ENCODE measurements at places on chromosomes 7 and 10. TPM values are rescaled to one million over a fixed set of nuclear protein-coding genes. Genes with fewer than 3 reads are reported as not detected.

DNA sequence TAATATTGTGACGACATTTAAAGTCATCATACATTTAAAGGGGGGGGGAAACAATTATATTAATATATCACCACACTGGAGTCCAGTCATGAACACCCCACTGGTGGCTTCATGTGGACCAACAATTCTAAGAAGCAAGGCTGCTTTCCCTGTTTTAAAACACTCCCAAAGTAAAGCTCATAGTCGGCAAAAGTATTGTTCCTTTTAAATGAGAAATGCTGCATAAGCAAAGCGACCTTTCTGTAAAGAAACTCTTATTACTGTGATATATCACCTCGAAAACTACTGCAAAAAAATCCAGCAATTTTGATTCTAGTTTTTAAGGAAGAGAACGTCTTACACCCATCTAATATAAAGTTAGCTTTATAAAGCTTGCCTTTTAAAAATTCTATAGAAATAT lies 112.8 kb downstream of the DOCK4 start:
- DNase-seq: no peak

Gene TMEM130
- 0.06 TPM for total RNA-seq

DNA sequence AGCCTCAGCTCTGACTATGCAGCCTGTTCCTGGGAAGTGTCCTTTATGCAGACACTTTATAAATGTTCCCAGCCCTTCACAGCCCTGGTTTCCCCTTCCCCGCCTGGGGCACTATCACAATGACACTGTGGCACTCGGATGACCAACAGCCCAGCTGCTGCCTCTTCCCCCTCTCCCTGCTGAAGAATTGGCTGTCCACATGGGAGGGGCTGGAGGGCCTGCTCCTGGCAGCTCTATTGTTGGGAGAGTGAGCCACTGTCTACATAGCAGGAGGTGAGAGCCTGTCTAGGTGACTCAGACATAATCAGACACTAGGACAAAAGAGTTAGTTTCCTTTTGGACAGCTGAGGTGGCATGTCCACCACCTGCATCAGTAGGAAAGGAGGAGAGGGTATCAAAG lies 437.5 kb downstream of the PLXNA4 start:
- no peak for DNase-seq

Gene MOGAT3
- total RNA-seq: not detected

DNA sequence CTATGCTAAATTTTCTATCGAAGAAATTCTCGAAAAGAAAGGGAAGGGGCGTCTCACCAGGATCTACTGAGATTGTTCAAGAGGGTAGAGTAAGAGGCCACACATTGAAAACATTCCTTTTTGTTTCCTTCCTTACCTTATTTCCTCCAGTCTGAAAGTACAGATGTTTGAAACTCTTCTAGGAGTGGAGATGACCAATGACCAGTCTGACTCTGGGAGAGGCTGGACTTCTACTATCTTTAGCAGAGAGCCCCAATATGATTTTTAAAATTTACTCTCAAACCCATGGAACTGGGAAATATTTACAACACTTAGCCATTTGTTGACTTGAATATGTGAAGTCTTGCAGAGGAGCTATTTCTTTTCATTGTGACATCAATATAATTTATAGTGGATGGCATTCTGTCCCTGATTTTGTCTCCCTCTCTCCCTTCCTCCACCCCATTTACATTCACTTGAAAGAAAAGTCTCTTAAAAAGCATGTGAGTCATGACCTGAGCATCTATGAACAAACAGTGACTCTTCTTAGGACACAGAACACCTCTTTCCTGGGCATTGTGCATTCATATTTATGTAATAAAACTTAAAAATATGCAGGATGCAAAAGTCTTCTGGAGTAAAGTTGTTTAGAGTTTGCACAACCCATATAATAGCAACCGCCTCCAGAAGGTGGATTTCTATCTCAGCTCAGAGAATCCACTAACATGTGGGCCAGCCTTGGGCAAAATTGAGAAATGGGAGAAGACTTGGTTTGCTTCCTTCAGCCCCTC lies 31.2 kb upstream of the BMPER start:
- DNase-seq: peak; percentile 93

DNA sequence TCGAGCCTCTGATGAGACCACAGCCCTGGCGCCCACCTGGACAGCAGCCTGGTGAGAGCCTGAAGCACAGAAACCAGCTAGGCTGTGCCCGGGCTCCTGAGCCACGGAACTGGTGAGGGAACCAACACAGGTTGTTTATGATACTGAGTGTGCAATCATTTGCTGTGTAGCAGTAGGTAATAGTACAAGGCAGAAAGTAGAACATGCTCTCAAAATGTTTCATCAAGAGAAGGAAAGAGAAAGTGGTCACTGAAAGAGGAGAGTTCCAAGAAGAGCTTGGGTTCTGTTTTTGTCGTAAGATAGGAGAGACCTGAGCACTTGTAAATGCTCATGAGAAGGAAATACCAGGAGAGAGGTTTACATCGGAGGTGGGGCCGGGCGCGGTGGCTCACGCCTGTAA lies 208.2 kb downstream of the FAM107B start:
- DNase-seq: no peak

Gene RAPGEF5
- 0.06 TPM for total RNA-seq

Gene LRRN3
- 0.69 TPM for total RNA-seq

DNA sequence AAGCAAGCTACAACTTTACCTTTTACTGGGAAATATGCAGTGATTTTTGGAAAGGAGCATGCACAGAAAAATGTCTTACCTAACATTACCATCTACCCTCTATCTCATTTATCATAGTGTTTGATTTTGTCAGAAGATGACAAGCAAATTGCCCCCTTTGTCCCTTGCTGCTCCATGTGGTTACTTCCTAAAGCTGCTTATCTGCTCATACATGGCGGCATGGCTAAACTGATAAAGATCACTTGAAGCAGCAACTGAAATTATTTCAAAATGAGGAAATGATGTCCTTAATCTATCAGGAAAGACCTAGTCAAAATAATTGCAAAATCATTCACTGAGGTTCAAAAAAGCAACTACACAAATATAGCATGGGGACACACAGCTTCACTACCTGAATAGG lies 1198.5 kb upstream of the SORCS1 start:
- DNase-seq: no peak

DNA sequence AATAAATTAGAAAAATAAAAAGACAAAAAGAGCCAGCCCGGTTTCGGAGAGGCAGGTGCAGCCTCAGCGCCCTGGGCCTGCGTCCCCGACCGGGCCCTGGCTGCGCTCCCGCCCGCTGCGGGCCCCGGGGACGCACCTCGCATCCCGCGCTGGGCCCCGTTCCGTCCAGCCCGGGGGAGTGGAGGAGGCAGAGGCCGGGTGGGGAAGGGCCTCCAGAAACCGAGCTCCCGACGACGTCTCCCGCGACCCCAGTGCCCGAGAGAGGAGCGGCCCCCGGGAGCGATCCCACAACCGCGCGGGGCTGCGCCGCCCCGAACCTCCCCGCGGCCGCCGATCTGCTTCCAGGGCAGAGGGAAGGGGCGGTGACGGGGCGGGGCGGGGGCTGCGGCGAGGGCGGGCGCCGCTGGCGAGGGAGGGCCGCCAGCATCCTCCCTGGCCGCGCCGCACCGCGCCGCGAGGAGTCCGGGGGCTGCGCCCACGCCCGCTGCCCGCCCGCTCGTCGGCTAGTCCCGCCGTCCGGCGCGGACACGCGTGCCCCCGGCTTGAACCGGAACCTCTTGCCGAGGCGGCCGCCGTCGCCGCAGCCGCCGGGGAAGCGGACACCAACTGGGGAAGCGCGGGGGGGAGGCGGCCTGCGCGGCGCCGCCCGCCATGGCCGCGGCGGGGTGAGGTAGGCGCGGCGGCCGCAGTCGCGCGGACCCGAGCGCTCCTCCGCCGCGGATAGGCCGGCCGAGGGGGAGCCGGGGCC lies at the start of gene CCNY:
TSS of gene CCNY (plus strand) at position 426 of the 748 bp plus-strand sequence. CDS start 545 bp downstream, outside the sequence.
- peak; percentile 64 for DNase-seq

- DNase-seq: no peak
Observed at GRCh38 chr7:157501581-157501980, 164.8 kb downstream of the DNAJB6 start.

DNA sequence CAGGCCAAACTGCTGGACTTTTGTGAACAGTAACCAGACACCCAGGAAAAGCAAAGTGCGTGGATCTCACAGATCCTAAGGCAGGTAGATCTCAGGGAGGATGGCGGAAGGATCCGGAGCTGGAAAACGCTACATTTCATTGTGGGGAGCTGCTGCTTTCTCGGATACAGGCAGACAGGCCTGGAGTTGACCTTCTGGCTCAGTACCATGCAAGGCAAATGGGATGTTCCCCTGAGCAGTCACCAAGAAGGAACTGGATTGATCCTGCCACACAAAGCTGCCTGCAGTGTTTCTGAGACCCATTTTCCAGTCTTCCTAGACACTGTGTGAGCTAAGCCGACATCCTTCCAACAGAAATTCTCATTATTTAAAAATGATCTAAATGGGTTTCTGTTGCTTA lies 65.5 kb downstream of the ZRANB1 start:
- no peak for DNase-seq

Gene PDK4
- total RNA-seq: 0.46 TPM

Gene GRM3
- total RNA-seq: not detected

Gene SLC18A3
- total RNA-seq: not detected

- peak; percentile 47 for DNase-seq
Observed at GRCh38 chr7:26278770-26279169, 12.9 kb upstream of the SNX10 start.

GRCh38 chr10:123997486-123998196 lies 95.8 kb downstream of the CHST15 start:
- peak; percentile 99 for DNase-seq

Gene IFIT2
- total RNA-seq: 9.0 TPM

Gene SPDYE1
- not detected for total RNA-seq

- DNase-seq: no peak
Observed at GRCh38 chr7:106223156-106223555, 61.6 kb downstream of the NAMPT start.

Gene TMEM270
- total RNA-seq: not detected

Gene NPVF
- not detected for total RNA-seq

Gene GIMAP5
- not detected for total RNA-seq

DNA sequence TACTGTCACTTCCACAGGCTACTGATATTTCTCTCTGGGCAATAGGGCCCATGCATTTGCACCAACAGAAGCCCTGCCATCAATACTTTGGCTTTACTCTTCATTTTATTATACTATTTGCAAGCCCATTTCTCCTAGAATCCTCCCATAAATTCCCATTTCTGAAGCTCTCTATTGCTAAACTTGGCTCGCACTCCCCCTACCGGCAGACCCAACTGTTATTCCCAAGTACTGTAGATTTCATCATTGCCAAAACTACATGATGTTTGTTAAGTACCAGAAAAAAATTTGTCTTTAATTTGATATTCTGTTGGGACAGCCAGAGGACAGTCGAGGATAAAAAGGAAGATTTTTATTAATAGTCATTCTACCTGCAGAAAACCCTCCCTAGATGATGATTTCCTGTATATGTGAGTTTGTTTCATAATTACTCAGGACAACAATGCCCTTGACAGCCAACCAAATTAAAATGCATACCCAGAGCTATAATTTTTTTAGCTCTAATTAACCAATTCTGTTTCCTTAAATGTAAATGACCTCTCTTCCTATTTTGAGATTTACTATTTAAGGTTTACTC lies 298.6 kb downstream of the REEP3 start:
- DNase-seq: peak; percentile 62

DNA sequence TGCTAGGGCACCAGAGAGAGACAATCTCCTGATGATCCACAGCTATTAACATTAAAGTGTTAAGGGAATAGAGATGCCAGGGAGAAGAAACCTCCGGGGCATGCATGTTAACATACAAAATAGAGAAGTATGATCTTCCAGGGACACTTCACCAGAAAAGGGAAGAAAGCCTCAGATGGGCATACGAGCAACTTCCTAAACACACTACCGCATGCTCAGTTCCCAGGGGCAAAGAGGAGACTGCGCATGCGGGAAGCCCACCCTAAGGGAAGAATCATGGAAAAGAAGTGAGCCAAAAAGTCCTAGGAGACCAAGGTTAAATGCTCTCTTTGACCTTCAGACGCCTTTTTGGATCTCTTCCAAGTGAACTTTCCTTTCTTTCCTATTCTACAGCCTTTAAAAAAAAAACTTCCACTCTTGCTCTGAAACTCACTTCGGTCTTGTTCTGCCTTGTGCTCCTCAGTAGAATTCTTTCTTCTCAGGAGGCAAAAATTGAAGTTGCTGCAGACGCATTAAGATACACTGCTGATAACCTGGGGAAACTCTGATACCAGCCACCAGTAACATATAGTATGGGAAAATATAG lies 1211.3 kb downstream of the REEP3 start:
- no peak for DNase-seq

- peak; percentile 59 for DNase-seq
Observed at GRCh38 chr7:44372560-44373417, 47.4 kb upstream of the CAMK2B start.

Gene SPDYE8
- total RNA-seq: not detected

DNA sequence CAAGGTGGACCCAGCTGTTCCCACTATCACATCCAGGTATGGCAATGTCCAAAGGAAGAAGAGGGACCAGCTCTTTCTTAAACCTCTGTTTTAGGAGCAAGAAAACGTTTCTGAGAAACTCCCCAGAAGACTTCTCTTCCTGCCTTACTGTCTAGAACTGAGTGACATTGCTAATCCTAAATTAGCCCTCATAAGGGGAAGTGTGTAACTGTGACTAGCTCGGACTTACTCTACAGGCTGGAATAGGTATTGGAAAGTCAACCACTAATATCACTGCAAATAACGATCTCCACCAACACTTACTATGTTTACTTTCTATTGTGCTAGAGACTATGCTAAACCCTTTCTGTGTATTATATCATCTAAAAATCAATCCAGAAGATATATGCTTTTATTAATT lies 49.9 kb upstream of the RELN start:
- DNase-seq: no peak

Gene SEMA4G
- total RNA-seq: 0.64 TPM

DNA sequence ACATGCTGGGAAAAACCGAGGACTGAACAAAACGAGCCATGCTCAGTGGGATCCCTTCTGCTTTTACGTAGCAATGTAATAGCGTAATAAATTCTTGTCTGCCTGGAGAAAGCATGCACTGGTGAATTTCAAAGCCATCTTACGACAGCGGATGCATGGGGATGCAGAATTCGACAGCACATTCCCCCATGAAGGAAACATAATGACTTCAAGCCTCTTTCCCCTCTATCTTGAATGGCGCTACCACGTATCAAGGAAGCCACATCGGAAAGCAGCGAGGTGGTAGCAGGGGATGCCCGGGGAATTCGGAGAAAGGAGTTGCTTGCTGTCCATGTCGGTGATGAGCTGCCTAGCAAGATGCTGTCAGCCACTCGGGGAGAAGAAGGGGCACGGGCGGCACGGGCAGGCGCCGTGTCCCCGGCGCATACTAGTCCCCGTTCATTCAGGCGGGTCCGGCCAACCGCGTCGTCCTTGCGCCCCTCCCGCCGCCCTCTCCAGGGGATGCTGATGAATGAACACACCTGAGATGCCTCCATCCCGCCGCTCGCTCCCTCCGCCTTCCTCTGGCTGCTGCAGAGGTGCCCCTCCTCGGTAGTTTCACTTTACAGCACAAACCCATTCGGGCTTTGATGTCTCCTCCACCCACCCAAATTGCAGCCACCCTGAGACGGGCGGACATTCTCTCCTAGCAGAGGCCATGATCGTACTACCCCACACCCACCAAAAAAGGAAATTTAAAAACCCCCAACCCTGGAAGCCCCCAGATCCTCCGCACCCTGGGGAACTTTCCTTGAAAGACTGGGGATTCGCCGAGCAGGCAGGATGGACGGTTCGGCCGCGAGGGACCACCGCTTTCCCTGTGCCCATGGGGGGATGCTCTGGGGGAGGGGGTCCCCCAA lies 644 bp downstream of the SORBS1 start:
- DNase-seq: peak; percentile 4

Data from LHCN-M2 (cell line).